Effector memory CD4-positive, alpha-beta T cell (primary cell): ENCODE measurements at places on chromosomes 7 and 10.

- H3K27ac ChIP-seq: no peak overlapping the region
- no peak for DNase-seq
- H3K36me3 ChIP-seq: no peaks in the 10 kb centered on the region
- no peak overlapping the region for H3K4me3 ChIP-seq
These were observed 2.7 kb downstream of the TMEM176A start for GRCh38 chr7:150803161-150803860.

DNA sequence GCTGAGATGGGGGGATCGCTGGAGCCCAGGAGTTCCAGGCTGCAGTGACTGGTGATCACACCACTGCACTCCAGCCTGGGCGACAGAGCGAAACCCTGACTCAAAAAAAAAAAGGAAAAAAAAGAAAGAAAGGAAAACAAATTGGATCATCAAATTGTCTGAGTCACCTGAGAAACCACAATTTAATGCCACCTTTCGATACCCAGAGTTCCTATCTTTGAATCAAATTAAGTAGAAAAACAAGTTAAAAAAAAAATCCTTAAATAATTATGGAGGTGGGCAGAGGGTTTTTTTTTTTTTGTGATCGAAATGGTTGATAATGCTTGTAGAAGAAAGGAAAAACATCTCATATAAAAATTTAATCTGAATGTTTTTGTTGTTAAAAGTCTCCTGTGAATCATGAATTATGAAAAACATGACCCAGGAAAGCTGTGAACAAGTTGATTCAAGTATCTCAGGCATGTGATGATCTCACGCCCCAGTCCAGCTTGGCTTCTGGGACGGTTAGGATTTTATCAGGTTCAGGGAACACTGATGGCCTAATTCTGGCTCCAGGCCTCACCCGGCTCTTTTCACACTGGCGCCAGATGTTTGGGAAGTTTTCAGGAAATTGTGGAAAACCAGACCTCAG lies 25.3 kb upstream of the CUX1 start:
- H3K27me3 ChIP-seq: no peaks in the 10 kb centered on the region
- no peak for DNase-seq
- H3K4me1 ChIP-seq: no peaks in the 10 kb centered on the region
- H3K4me3 ChIP-seq: no peak overlapping the region
- H3K27ac ChIP-seq: no peak overlapping the region

DNA sequence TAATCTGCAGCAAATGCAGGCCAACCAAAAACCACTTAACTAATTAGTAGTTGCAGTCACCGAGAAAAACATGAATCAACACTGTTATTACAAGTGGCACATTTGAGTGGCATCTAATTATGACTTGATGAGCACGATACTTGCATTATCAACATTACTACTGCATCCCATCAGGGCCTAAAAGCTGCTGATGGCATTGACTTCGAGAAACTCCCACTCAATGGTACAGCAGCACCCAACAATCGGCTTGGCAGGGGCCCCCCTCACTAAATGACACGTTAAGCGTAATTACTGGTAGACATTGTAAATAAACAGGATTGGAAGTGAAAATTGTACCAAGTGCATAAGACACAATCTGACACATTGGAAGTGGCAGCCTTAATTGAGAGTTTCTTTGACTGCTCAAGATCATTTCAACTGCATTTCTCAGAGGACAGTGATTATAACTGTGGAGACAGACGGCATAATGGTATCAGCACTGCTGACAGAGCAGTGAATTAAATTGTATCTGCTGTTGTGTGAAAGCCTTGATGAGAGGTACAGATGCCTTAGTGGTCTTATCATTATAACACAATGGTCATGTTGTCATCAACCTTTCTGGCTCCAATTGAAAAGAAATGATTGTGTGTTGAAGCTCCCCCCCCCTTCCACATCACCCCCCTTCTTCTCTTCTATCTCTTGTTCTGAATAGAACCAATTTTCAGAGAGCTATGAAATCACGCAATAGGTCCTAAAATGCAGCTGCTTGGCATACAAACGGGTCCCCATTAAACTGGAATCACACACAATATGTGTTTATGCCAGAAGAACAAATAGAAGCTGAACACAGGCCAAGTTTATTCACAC lies 43.4 kb downstream of the SHTN1 start:
- no peak overlapping the region for H3K27ac ChIP-seq
- DNase-seq: no peak
- no peaks in the 10 kb centered on the region for H3K36me3 ChIP-seq
- H3K27me3 ChIP-seq: no peaks in the 10 kb centered on the region
- no peak overlapping the region for H3K4me3 ChIP-seq
- no peaks in the 10 kb centered on the region for H3K4me1 ChIP-seq

DNA sequence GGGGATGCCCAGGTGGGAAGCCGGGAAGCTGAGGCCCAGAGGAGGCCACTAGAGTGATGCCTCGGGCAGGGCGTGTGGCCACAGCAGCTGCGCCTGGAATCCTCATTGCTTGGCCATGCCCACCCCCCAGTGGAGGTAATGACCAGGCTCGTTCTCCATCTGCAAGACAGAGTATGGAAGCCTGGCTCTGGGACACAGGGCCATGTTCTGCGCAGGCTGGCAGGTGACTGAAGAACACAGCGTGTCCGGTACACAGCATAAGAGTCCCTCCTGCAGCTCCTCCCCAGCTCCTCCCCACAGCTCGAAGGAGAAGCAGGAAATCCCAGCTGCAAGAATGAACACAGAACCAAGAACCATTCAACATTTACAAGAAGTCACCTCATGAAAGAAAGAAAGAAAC lies 64.8 kb downstream of the SMURF1 start:
- no peak overlapping the region for H3K4me3 ChIP-seq
- H3K27me3 ChIP-seq: no peaks in the 10 kb centered on the region
- DNase-seq: no peak

GRCh38 chr10:12741360-12741804 lies 260.1 kb downstream of the CCDC3 start:
- H3K27me3 ChIP-seq: no peaks in the 10 kb centered on the region
- DNase-seq: no peak
- no peaks in the 10 kb centered on the region for H3K36me3 ChIP-seq
- H3K27ac ChIP-seq: no peak overlapping the region
- no peaks in the 10 kb centered on the region for H3K4me1 ChIP-seq

DNA sequence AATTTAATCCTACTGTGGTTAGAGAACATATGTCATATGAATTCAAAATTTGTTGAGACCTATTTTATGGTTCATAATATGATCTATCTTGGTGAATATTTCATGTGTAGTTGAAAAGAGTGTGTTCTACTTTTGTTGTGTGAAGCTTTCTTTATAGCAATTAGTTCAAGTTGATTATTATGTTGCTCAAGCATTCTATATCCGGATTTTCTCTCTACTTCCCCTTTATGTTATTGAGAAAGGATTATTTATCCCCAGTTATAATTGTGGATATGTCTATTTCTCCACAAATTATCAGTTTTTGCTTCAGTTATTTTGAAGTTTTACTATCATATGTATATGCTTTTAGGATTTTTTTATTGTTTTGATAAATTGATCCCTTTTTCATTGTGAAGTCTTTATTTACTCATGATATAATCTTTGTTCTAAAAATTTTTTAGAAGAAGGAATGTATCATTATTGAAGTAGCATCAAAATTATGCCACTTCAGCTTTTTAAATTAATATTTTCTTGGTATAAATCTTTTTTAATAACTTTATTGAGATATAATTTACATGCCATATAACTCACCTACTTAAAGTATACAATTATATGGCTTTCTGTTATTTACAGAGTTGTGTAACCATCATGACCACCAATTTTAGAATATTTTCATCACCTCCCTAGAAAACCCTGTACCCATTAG lies 12.0 kb upstream of the MEST start:
- no peaks in the 10 kb centered on the region for H3K4me1 ChIP-seq
- H3K36me3 ChIP-seq: no peaks in the 10 kb centered on the region
- H3K4me3 ChIP-seq: no peak overlapping the region
- H3K27me3 ChIP-seq: no peaks in the 10 kb centered on the region

DNA sequence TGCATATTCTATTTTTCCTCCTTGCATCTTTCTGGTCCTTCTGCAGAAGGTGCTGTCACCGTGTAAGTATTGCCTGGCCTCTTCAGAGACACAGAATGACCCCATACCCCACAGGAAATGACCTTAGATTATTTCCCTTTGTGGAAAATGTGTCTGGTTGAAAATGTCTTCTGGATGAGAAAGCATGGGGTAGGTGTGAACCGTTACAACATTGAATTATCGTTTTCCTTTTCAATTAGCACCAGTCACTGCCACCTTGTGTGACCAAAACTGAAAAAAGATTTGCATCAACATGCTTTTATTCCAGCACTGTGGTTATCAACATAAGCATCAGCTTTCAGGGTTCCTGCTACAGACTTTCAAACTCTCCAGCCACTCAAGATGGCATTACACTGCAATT lies 58.0 kb upstream of the CELF2 start:
- no peaks in the 10 kb centered on the region for H3K4me1 ChIP-seq
- no peak for DNase-seq
- H3K27ac ChIP-seq: no peak overlapping the region
- no peaks in the 10 kb centered on the region for H3K27me3 ChIP-seq
- no peak overlapping the region for H3K4me3 ChIP-seq

GRCh38 chr7:30877993-30878392 lies 33.7 kb upstream of the AQP1 start:
- no peak for DNase-seq
- no peaks in the 10 kb centered on the region for H3K36me3 ChIP-seq
- no peaks in the 10 kb centered on the region for H3K27me3 ChIP-seq
- H3K4me3 ChIP-seq: no peak overlapping the region
- H3K4me1 ChIP-seq: no peaks in the 10 kb centered on the region

DNA sequence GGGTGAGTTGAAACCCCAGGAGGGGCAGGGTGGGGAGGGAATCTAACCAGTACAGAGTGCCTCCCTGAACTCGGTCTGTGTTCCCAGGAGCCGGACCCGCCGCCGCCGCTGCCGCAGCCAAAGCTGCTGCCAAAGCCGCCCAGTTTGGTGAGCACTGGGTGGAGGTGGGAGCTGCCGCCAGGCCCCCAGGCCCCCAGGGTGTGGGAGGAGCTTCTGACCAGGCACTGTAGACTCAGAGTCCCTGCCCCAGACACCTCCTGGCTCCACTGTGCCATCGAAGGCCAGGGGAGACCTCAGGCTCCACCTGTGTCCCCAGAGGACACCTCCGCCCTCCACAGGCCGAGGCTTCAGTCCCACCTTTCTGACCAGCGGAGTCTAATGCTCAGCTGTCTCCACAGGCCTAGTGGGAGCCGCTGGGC lies 20.4 kb upstream of the LIMK1 start:
- H3K27me3 ChIP-seq: no peaks in the 10 kb centered on the region
- no peak for DNase-seq
- H3K4me1 ChIP-seq: no peaks in the 10 kb centered on the region
- no peak overlapping the region for H3K27ac ChIP-seq
- H3K4me3 ChIP-seq: no peak overlapping the region
- H3K36me3 ChIP-seq: no peaks in the 10 kb centered on the region

DNA sequence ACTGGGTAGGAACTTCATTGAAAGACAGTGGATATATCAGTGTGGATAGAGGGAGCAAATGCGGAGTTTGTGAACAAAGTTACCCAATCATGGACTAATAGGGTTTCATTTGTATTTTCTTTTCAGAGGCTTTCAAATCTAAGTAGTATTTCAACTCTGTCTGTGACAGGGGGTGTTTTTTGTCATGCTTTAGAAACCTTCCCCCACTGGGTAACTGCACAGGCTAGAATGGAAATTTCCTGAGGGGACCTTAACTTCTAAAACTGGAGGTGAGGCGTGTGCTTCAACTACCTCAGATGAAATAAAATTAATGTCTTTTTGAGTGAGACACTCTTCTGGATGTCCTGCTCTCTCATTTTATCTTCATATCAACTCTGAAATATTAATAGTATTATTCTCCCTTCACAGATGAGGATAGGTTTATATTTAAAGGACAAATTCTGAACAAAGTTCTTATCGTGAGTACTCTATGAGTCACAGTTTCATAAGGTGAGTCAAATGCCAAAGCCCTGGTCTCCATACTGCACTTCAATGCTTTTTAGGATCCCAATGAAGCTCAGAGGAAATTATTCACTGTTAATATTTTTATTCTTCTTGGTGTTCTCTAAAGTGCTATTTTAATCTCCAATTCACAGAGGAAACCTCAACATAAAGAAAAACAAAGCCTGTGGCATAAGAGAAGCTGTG lies 770.6 kb downstream of the CCSER2 start:
- H3K27ac ChIP-seq: no peak overlapping the region
- H3K4me3 ChIP-seq: no peak overlapping the region
- no peaks in the 10 kb centered on the region for H3K36me3 ChIP-seq
- no peaks in the 10 kb centered on the region for H3K27me3 ChIP-seq
- H3K4me1 ChIP-seq: no peaks in the 10 kb centered on the region

DNA sequence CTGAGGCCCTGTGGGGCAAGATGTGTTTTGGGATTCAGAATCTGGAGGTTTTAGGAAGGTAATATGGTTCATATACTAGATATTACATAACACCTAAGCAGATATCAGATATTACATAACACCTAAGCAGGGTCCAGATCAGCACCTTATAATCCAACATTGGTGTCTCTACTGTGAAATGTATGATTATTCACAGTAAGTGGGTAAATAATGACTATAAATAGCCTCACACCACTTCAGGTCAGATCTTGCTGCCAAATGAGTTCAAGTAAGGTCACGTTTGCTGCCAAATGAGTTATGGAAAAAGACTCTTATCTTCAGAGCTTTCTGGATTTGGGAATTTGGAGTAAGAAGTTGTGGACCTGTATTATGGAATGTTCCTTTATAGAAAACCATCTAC lies 14.6 kb downstream of the ADRB1 start:
- no peaks in the 10 kb centered on the region for H3K36me3 ChIP-seq
- no peaks in the 10 kb centered on the region for H3K4me1 ChIP-seq
- no peak overlapping the region for H3K27ac ChIP-seq
- H3K4me3 ChIP-seq: no peak overlapping the region
- no peak for DNase-seq
- no peaks in the 10 kb centered on the region for H3K27me3 ChIP-seq

DNA sequence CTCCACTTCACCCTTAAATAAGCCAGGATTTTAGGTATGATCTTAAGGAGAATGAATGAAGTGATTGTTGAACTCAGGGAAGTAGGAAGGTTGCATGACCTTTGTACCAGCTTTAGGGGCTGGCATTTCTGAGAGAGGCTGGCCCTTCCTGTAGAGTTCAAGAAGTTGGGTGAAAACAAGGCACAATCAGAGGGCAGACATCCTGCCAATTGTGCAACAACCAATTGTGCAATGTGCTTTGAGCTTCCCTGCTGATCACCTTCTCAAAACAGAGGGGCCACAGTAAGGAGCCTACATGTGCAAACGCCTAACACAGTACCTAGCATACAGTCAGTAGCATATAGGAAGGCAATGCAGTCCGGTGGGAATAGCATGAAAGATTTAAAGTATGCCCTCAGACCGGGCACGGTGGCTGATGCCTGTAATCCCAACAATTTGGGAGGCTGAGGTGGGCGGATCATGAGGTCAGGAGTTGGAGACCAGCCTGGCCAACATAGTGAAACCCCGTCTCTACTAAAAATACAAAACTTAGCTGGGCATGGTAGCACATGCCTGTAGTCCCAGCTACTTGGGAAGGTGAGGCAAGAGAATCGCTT lies 5.4 kb downstream of the CPVL start:
- H3K27me3 ChIP-seq: no peaks in the 10 kb centered on the region
- no peaks in the 10 kb centered on the region for H3K4me1 ChIP-seq
- DNase-seq: no peak
- no peaks in the 10 kb centered on the region for H3K36me3 ChIP-seq
